Glutamatergic neuron (in vitro differentiated cells): ENCODE measurements at places on chromosomes 13 and 19. TPM values are rescaled to one million over a fixed set of nuclear protein-coding genes. Genes with fewer than 3 reads are reported as not detected.
A peak's percentile ranks its signal among the peaks of the same experiment; 100 is the strongest.

GRCh38 chr19:5003781-5004180, 34.9 kb downstream of the KDM4B start:
- H3K4me1 ChIP-seq: peaks cover 15% of the 10 kb centered on the region
- peaks cover 14% of the 10 kb centered on the region for H3K27me3 ChIP-seq
- DNase-seq: no peak
- H3K4me3 ChIP-seq: no peak overlapping the region

DNA sequence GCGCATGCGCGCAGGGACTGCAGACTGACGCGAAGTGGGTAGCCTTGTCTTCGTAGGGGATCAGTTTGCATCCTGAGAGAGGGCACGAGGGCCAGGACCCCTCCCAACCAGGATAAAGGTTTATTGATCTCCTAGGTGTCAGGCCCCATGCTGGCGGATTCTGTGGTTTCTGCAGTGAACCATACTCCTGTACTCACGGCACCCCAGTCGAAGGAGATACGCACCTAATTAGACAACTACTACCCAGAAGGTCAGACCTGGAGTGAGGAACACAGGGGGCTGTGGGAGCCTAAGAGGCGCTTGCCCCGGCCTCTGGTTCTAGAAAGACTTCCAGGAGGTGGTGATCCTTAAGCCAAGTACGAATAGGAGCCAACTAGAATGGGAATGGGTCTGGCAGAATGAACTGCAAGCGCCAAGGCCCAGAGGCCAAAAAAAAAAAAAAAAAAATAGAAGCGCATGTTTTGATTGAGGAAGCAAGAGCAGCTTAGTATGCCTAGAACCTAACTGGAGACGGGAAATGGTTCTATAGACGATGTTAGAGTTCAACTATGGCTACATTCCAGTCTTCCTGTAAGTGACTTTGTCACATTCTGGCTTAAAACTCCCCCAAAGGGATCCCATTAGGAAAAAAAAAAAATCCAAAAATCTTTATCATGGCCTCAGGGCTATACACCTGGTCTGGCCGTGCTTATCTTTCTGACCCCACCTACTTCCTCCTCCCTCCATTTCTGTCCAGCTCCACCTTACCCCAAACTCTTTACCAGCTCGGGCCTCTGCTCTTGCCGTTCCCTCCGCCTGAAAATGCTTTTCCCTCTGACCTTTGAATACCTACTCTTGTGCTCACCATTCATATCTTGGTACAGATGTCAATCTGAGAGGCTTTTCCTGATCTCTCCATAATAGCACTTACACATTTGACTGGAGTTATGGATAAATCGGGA, 902 bp upstream of the ZNF428 start:
- peaks cover 7% of the 10 kb centered on the region for H3K4me1 ChIP-seq
- H3K27ac ChIP-seq: peak overlapping the region; percentile 99
- H3K4me3 ChIP-seq: peak overlapping the region; percentile 94

DNA sequence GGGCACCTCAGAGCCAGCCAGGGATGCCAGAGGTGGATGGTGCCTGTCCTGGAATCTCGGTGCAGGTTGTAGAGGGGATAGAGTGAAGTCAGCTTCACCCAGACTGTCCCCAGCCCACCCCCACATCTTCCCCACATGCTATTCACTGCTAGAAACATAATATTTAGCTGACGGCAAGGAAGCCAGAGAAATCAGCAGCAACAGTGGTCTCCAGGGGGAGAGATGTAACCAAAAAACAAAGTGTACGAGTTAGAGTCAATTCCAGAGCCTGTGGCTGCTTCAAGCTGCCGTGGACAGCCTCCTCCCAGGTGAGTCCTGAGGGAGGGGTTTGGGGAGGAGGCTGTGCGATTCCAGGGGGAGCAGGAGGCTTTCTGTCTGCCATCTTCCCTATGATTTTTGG, 97.6 kb downstream of the ZNF536 start:
- DNase-seq: no peak
- peaks cover 14% of the 10 kb centered on the region for H3K4me1 ChIP-seq
- peaks cover 14% of the 10 kb centered on the region for H3K36me3 ChIP-seq

DNA sequence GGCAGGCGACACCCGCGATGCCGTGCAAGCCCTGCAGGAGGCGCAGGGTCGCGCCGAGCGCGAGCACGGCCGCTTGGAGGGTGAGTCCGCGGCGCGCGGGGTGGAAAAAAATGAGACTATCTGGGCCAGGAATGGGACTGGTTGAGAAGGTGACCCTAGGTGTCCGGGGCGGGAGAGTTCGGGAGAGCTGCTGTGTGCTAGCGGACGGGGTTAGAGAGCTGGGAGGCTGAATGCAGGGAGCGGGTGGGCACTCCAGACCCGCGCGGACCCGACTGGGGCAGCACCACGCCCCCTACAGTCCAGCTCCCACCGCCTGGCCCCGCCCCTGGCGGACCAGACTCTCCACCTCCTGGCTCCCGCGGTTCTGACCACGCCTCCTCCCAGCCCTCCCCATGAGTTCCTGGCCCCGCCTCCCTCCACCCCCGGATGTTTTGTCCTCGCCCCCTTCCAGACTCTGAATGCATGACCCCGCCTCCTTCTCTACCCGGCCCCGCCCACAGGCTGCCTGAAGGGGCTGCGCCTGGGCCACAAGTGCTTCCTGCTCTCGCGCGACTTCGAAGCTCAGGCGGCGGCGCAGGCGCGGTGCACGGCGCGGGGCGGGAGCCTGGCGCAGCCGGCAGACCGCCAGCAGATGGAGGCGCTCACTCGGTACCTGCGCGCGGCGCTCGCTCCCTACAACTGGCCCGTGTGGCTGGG, 1.5 kb downstream of the CLEC11A start:
- peaks cover 25% of the 10 kb centered on the region for H3K4me1 ChIP-seq
- H3K36me3 ChIP-seq: no peaks in the 10 kb centered on the region
- H3K4me3 ChIP-seq: peak overlapping the region; percentile 95
- DNase-seq: peak; percentile 100
- H3K27me3 ChIP-seq: peaks cover 34% of the 10 kb centered on the region

DNA sequence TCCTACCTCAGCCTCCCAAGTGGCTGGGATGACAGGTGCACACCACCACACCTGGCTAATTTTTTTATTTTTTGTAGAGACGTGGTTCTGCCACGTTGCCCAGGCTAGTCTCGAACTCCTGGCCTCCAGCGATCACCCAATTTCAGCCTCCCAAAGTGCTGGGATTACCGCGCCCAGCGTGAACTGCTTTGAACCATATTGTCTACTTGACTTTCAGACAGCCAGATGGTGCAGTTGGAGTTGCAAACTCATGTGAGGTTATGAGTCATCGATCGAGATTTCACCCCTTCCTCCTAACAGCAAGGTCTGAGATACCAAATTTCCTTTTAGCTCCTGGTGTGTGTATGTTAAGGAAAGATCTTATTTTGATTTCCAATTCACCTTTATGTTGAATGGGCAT, 2.7 kb downstream of the SLC27A1 start:
- no peaks in the 10 kb centered on the region for H3K36me3 ChIP-seq
- peak overlapping the region; percentile 25 for H3K4me3 ChIP-seq
- peaks cover 5% of the 10 kb centered on the region for H3K27me3 ChIP-seq
- H3K4me1 ChIP-seq: peaks cover 12% of the 10 kb centered on the region

DNA sequence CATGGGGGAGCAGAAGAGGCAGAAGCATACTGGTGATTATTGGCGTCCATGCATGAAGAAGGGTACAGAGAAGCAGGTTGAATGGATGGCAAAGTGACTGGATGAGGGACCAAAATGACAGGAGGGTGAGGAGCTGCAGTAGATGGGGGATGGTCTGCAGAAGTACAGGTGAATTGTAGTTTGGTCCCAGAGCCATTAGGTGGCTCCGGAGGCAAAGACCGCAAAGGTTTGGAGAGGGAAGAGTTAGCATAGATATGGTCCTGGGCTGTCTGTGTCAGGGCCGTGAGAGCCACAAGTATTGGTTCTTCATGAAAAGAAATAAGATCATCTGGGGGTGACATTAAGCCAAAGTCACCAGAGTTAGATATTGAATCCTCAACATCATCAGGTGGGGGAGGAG, 59.0 kb upstream of the ZNF726 start:
- no peak for DNase-seq
- H3K4me3 ChIP-seq: no peak overlapping the region
- H3K27me3 ChIP-seq: peaks cover 7% of the 10 kb centered on the region
- H3K27ac ChIP-seq: no peak overlapping the region
- H3K4me1 ChIP-seq: peaks cover 20% of the 10 kb centered on the region

GRCh38 chr13:42168496-42168895, 103.5 kb upstream of the AKAP11 start:
- no peak for DNase-seq
- H3K36me3 ChIP-seq: no peaks in the 10 kb centered on the region
- H3K4me3 ChIP-seq: no peak overlapping the region
- H3K27me3 ChIP-seq: no peaks in the 10 kb centered on the region

GRCh38 chr19:43450545-43450997, 14.8 kb downstream of the LYPD3 start:
- H3K4me1 ChIP-seq: no peaks in the 10 kb centered on the region
- peaks cover 8% of the 10 kb centered on the region for H3K27me3 ChIP-seq
- peaks cover 6% of the 10 kb centered on the region for H3K36me3 ChIP-seq
- no peak for DNase-seq
- no peak overlapping the region for H3K4me3 ChIP-seq
- H3K27ac ChIP-seq: no peak overlapping the region

DNA sequence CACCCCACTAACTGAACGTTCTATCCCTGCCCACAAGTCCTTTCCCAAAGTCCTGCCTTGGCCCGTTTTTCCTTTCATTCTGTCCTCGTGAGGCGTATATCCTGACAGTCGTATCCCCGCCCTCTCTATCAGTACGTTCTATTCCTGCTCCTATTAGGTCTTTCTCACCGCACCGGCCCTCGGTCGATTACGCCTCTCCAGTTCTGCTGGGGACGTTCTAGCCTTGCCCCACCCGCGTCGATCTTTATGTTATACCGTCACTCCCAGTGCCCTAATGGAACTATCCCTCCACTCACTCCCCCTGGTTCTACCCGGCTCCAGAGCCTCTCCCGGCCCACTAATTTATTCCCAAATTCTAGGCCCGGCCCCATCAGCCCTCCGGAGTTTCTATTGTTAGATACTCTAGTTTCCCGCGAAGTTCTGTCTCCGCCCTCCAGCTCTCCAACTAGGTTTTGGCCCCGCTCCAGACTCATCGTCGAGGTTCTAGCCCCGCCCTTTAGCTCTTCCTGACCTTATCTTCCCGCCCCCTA, 2.0 kb downstream of the PLAUR start:
- peaks cover 19% of the 10 kb centered on the region for H3K27me3 ChIP-seq
- peaks cover 6% of the 10 kb centered on the region for H3K36me3 ChIP-seq
- no peaks in the 10 kb centered on the region for H3K4me1 ChIP-seq
- DNase-seq: no peak
- H3K4me3 ChIP-seq: peak overlapping the region; percentile 78

GRCh38 chr13:40666933-40667621, 636 bp upstream of the FOXO1 start:
- H3K4me1 ChIP-seq: peaks cover 3% of the 10 kb centered on the region
- H3K36me3 ChIP-seq: no peaks in the 10 kb centered on the region
- peaks cover 11% of the 10 kb centered on the region for H3K27me3 ChIP-seq
- DNase-seq: peak; percentile 69
- peak overlapping the region; percentile 85 for H3K4me3 ChIP-seq

DNA sequence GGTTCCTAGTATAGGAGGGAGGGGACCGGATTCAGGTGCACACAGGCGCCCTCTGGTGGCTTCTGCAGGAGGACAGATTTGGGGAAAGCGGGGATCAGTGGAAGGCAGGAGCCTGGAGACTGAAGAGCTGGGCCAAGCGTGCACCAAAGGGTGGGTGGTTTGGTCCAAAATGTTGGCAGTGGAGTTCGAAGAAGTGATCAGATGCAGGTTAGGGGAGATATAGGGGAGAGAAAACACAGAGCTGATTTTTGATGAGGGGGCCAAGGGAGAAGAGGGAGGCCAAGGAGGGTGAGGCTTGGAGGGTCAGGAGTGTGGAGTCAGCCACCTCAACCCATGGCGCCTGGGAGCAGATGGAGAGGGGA, 6.8 kb upstream of the CARM1 start:
- H3K4me3 ChIP-seq: peak overlapping the region; percentile 12
- no peak overlapping the region for H3K27ac ChIP-seq
- peaks cover 18% of the 10 kb centered on the region for H3K4me1 ChIP-seq
- H3K27me3 ChIP-seq: peaks cover 2% of the 10 kb centered on the region

The IRGC gene
- not detected for total RNA-seq

The RNF225 gene
- total RNA-seq: 0.44 TPM

The ZNF547 gene
- total RNA-seq: 9.5 TPM

The CCDC70 gene
- not detected for total RNA-seq

The TSHZ3 gene
- total RNA-seq: 7.4 TPM

The OR7A5 gene
- total RNA-seq: not detected

The TNFSF11 gene
- total RNA-seq: not detected

The CYP2F1 gene
- not detected for total RNA-seq
